ENCODE measurements at places on chromosomes 2 and 18.

GRCh38 chr2:23926290-23926749, 603 bp downstream of the ATAD2B start:
- peak; percentile 33 for DNase-seq

DNA sequence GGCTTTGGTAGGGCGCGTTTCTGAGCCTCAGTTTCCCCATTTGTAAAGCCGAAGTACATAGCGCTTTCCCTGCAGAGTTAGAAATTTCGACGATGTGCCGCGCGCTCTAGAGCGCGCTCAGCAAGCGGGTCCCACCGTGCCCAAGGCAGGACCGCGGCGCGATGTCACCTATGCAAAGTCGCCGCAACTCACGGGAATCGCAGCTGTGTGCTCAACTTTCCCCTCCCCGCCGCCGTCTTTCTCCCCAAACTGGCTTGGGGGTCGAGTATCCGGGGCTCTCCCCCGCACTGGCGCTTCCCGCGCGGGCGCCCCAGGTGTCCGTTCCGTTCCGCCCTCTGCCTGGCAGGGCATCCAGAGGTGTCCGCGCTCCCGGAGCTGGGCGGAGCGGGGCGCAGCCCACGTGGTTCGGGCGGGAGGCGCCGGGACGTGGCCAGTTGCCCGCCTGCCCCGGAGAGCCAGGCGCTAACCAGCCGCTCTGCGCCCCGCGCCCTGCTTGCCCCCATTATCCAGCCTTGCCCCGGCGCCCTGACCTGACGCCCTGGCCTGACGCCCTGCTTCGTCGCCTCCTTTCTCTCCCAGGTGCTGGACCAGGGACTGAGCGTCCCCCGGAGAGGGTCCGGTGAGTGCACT, at the start of gene MLPH:
TSS of gene MLPH (plus strand) at position 433 of the 630 bp plus-strand sequence. CDS start 6,176 bp downstream, outside the sequence.
- DNase-seq: peak; percentile 50

GRCh38 chr2:177606636-177607035, 214.1 kb downstream of the AGPS start:
- no peak for DNase-seq

- peak; percentile 22 for DNase-seq
Observed at GRCh38 chr18:51053814-51054213, 23.8 kb downstream of the SMAD4 start.

DNA sequence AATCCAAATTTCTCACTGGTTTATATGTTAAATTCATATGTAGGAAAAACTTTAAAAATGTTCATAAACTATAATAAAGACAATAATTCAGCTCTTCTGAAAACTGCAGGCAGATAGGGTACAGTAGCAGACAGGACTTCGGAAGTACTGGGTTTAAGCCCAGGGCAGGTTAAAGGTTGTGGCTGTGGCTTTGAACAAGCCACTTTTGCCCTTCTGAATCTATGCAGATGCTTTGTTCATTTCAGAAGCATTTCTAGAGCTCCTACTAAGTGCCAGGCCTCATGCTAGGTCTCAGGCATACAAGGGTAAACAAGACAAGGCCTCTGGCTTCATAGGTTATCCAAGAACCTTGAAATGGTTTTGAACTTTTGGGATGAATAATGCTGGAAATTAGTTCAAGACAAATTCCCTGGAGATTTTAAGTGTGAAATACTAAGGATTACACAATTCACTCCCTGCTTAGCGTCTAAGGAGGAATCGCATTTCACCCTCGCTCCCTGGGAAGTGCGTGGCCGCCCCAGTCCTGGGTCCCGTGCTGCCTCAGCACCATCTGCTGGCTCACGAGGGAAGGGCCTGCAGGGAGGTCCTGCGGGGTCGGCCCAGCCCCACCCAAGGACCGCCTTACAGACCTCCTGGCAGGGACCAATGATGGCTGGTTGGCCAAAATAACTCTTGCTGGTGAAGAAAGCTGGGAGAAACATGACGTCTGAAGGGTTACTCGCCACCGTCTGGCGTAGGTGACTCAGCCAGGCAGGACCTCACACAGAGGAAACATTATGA, 67.7 kb upstream of the L3MBTL4 start:
- DNase-seq: peak; percentile 60

GRCh38 chr2:28049899-28050298, 159.4 kb downstream of the BABAM2 start:
- no peak for DNase-seq

- DNase-seq: no peak
Observed at GRCh38 chr2:151611351-151611750, 122.9 kb downstream of the NEB start.
